Karpas-422 (cell line): ENCODE measurements at places on chromosomes 7 and 10.

DNA sequence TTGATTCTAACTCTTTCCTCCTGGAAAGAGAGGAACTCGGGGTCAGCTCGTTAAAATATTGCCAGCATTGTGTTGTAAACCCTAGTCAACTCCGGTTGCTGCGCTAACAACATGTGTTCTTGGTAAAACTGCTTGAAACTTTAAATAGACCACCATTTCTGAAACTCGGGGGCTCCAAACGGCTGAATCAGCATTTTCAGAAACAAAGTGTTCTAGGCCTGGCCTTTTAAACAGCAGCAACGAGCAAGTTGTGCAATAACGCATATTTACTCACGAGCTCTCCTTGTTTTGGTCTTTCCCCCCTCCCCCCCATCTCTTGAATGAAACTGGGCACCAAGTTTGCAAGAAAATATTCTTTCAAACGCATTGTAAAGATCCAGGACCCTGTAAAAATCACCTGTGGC is 9.2 kb upstream of the GRB10 start:
- DNase-seq: no peak

DNA sequence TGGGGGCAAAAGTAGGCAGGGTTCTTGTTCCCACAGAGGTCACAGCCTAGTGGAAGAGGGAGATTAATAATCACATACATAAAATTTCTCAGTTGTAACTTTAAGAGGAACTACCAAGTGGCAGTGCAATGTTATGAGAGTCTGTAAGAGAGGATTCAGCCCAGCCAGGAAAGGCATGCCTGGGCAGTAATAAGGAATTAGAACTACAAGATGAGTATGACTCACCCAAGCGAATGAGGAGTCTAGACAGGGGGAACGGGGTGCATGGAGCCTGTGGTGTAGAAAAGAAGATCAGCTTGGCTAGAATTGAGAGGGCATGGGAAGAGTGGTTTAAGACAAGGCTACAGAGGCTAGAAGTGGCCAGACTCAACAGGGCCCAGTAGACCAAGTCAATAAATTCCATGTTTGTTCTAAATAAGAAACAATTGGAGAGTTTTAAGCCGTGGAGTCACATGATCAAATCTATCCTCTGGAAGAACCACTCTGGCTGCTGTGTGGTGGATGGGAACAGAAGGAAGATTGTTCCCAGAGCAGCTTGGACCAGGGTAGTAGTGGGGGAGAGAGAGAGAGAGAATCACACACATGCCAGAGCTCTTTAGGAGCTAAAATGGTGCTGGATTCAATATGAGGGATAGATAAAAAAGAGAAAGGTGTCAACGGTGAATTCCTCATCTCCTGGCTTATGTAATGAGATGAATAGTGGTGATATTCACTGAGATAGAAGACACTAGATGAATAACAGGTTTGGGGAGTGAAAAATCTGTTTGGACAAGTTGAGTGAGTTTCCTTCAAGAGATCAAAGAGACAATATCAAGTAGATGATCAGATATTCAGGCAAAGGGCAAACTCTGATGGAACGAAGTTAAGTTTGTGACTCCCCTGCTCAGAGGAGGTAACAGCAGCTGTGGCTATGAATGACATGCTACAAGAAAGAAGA is 265.1 kb downstream of the FGFR2 start:
- no peak for DNase-seq

DNA sequence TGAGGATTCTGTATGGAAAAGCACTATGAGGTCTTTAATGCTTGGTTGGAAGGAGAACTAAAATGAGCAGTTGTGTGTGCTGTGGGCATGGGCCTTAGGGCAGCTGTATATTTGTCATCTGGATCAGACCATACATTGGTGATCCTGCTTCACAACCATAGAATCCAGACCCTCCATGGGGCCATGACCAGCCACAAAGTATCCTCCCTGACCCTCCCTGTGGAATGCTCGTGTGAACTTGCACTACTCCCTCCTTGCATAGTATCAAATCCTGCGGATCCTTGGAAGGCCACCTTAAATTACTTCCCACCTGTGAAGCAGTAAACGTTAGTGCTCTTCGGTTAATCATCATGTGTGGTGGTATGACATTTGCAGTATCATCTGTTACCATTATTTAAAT is 67.1 kb downstream of the BMPR1A start:
- DNase-seq: no peak

- no peak for DNase-seq
Observed at GRCh38 chr10:129224065-129224464, 243.0 kb upstream of the MGMT start.

- DNase-seq: peak; percentile 53
Observed at GRCh38 chr10:128064108-128064969, 61.9 kb downstream of the MKI67 start.

GRCh38 chr10:125709553-125710474 is 9.7 kb upstream of the EDRF1 start:
- DNase-seq: no peak

- DNase-seq: no peak
Observed at GRCh38 chr7:131300572-131301466, 26.9 kb upstream of the MKLN1 start.

- DNase-seq: peak; percentile 99
Observed at GRCh38 chr7:151057989-151058780, 488 bp upstream of the CDK5 start.

DNA sequence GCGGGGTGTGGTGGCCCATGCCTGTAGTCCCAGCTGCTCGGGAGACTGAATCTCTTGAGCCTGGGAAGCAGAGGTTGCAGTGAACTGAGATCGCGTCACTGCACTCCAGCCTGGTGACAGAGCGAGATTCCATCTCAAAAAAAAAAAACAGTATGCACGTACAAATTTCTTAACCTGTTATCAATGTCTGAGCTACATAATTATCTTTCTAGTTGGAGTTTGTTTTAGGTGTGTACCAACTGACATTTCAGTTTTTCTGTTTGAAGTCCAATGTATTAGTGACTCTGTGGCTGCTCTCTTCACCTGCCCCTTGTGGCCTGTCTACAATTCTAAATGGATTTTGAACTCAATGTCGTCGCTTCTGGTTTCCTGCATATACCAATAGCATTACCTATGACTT is 40.3 kb downstream of the CD36 start:
- no peak for DNase-seq

- DNase-seq: peak; percentile 64
Observed at GRCh38 chr10:11345224-11346054, 266.0 kb downstream of the USP6NL start.

GRCh38 chr10:110723224-110723891 is 79.2 kb downstream of the RBM20 start:
- DNase-seq: peak; percentile 87

- DNase-seq: no peak
Observed at GRCh38 chr10:55048830-55049498, 247.9 kb upstream of the PCDH15 start.

DNA sequence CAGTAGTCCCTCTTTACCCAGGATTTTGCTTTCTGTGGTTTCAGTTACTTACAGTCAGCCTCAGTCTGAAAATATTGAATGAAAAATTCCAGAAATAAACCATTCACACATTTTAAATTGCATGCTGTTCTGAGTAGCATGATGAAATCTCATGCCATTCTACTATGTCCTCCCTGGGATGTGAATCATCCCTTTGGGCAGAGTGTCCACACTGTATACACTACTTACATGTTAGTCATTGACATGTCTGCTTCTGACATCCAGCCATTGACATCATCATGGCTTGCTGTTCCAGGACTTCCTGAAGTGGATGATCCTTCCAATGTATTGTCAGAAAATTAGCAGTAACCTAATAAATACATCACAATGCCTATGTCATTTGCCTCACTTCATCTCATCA is 34.6 kb upstream of the MALRD1 start:
- DNase-seq: no peak

DNA sequence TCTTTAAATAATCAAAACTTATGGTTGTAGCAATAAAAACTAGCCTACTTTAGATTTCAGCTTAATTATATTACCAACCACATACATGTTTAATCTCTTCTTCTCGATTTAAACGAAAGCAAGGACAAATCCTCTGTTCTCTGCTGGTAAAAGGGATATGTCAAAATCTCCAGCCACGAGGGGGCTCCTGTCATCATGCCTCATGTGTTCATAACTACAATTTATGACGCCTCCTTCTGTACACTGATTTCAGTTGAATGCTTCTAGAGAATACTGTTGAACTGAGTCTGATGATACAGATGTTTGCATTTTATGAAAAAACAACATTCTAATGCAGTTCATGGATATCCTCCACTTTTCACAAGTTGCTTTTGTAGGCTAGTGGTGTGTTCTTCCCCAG is 220.0 kb upstream of the DPP6 start:
- DNase-seq: peak; percentile 73

DNA sequence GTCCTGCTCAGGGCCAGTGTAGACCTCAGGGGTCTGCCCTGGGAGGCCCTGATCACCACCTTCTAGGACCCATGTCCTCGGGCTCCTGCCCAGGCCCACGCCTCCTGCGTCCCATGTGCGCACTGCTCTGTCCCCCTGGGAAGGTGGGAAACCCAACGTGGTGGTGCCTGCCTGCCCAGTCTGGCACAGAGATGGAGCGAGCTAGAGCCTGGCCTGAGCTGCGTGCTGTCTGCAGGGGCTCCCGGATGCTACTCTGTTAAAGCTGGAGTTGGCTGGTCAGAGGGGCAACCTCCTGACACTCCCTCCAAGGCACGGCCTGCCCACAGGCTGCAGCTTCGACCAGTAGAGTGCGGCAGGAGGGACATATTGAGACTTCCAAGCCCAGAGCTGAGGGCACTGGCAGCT is 171.7 kb downstream of the DNAJB6 start:
- DNase-seq: no peak

DNA sequence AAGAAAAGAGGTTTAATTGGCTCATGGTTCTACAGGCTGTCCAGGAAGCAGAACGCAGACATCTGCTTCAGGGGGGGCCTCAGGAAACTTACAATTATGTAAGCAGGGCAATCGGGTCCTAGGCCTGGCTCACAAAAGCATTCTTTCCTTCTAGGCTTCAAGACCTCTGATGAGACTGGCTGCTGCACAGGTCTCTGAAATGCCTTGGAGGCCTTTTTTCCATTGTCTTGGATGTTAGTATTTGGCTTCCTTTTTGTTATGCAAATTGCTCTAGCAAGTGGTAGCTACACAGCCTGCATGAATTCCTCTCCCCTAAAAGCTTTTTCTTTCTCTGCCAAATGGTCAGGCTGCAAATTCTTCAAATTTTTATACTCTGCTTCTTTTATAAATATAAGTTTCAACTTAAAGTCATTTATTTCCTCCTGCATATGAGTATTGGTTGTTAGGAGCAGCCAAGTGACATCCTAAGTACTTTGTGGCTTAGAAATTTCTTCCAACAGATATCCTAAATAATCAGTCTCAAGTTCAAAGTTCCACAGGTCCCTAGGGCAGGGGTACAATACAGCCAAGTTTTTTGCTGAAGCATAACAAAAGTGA is 83.1 kb upstream of the SEMA3A start:
- no peak for DNase-seq

DNA sequence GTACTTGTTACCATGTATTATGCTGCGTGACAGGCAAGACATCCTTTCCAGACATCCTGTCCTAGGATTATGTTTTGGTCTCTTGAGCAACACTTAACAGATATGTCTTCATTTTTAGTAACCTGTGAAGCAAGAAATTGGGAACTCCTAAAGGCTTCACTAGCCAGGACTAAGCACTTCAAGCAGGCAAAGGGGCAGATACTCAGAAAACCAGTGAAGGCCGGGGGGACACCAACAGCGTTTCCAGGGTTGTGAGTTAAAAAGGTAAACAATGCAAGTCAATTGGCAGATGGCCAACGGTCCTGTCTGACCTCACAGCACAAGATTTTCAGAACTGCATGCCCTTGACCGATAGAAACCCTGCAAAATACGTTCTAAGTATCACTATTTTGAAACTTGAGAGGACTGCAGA is 77.6 kb upstream of the SFMBT2 start:
- no peak for DNase-seq

- no peak for DNase-seq
Observed at GRCh38 chr7:32155712-32156111, 85.5 kb upstream of the PDE1C start.

DNA sequence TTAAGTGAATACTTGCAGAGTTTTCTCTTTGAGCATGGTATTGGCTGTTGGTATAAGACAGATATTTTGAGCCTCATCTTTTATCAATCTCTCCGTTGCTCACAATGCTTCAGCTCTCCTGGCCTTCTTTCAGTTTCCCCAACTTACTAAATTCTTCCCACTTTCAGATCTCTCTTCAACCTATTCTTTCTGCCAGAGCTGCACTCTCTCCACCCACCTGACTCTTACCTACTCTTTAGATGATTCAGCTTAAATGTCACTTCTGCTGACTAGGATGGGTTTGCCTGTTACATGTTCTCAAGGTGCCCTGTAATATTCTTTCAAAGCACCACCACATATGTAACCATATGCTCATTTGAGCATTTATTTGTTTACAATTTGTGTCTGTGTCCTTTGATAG is 1.6 kb downstream of the EXOSC1 start:
- DNase-seq: peak; percentile 23

DNA sequence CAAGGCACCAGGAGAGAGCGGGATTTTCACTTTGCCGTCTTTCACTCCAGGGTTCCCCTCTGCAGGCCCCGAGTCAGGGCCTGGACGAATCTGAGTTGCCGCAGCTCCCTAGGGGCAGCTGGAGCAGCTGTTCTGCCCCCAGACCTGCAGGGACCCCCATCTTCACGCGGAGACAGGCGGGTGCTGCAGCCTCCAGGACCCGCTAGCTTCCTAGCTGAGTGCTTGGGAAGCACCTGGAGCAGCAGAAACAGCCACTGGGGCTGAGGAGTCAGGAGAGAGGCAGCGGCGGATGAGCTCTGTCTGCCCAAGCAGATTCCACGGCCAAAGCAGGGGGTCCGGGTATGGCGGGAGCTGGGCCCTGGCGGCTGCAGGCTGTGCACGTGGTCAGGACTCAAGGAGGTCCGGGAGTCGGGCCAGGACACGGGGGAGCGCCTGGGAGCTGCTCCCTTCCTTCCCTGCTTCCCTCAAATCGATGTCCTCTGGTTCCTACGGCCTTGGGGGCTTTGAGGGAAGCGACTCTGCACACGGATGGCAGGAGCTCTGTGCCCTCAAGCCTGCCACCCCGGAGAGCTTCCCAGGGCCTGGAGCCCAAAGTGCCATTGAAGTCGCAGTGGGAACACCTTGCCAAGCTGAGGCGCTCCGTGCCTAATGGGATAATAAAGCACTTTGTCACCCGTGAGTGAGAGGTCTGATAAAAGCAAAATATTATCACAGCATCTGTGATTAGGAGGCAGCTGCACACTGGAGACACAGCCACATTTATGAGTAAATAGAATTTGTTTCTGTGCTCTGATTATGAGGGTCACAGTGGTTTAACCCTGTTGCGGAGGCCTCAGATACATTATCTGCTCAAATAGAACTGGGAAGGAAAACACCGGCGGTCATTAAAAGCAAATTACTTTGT is 17.2 kb downstream of the MNX1 start:
- DNase-seq: no peak

GRCh38 chr7:28980451-28981160 is 22.5 kb upstream of the TRIL start:
- DNase-seq: peak; percentile 20
